ENCODE measurements at places on chromosomes 4 and X.

GRCh38 chr4:75848891-75849290, 53.4 kb downstream of the PPEF2 start:
- DNase-seq = no peak

GRCh38 chr4:164514765-164515164, 239.2 kb upstream of the SMIM31 start:
- no peak for DNase-seq

DNA sequence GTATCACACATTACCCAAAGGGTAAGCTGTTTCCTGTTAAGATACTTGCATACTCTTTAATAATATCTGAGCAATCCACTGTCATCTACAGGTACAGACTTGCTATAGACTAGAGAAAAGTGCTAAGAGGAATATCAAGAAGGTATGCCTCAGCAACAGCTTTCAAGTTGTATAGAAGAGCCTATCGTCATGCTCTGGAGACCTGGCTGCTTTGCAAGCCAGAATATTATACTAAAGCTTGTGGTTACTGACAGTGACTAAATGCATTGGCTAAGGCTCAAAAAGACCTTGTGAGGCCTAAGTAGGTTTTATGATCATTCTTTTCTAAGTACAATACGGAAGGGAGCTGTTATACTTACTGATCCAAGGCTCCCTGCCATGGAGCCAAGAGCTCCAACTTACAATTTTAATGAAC, 11.3 kb downstream of the LAMP2 start:
- DNase-seq = no peak

DNA sequence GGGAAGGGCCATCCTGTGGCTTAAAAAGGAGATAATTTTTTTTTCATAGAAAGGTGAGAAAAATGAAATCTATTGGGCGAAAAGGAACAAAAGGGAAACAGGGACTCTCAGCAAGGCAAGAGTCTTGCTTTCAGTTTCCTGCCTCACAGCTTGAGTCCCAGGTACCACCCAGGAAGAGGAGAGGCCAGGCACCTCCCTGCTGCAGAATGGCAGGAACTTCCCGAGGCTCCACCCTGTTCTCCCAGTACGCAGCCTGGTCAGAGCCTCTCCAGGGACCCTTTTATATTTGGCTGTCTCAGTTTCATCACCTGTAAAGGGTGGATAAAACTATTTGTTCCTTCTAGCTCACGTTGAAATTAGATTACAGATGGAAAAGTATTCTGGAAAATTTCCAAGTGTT, 33.8 kb downstream of the UCHL1 start:
- no peak for DNase-seq

DNA sequence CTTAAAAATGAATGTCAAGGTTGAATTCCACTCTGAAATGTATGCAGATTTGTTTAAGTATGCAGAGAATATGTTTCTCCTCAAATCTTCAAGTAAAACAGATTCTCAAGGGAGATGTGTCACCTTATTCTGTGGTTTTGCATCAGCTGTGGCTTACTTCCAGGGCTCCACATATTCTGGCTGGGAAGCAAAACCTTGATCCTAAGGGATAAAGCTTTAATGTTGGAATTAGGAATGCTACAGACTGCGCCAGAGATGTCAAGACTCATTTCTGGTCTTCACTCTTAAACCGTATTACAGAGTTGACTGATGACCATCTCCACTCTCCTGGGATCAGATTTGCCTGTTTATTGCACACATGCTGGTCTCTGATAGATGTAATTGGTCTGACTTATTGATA, 143.9 kb upstream of the DIPK2B start:
- no peak for DNase-seq

- no peak for DNase-seq
Measured at GRCh38 chr4:40523581-40523980, 106.1 kb downstream of the RBM47 start.

- DNase-seq = no peak
Measured at GRCh38 chr4:181289198-181289597, 954.0 kb upstream of the TENM3 start.

All from stimulated activated CD4-positive, alpha-beta T cell treated with anti-CD3 and anti-CD28 coated beads, Interleukin-1b, Interleukin-23, amount 100 ng/mL, for 1 hour (primary cell).